HT-29 (cell line): ENCODE measurements at places on chromosomes 13 and 19. TPM values are rescaled to one million over a fixed set of nuclear protein-coding genes. Genes with fewer than 3 reads are reported as not detected.
A peak's percentile ranks its signal among the peaks of the same experiment; 100 is the strongest.

DNA sequence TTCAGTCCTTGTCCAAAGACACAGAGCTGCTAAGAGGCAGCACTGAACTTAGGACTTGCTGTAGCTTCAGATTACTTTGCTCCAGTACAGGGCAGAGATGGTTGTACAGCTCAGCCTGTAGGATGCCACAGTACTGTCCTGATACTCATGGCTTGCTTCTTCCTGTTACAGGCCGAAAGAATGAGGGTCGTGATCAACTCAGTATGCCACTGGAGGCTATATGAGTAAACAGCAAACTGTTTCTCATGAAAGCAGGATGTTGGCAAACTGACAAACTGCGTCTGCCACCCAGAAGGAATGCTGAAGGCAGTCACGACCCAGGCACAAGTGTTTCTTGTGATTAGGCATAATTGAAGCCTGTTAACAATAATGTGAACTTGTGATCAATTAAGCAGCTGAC lies 2.8 kb downstream of the ZNF749 start:
- no peak for DNase-seq

GRCh38 chr19:42683917-42684513 lies 56.3 kb downstream of the PSG3 start:
- peak; percentile 72 for DNase-seq

GRCh38 chr19:18456974-18457373 lies 19.0 kb upstream of the ISYNA1 start:
- DNase-seq: no peak

FGF22 gene
- 0.05 and 0.36 TPM in 2 replicates for total RNA-seq

FLT3LG gene
- 1.6 and 2.1 TPM in 2 replicates for total RNA-seq

DNA sequence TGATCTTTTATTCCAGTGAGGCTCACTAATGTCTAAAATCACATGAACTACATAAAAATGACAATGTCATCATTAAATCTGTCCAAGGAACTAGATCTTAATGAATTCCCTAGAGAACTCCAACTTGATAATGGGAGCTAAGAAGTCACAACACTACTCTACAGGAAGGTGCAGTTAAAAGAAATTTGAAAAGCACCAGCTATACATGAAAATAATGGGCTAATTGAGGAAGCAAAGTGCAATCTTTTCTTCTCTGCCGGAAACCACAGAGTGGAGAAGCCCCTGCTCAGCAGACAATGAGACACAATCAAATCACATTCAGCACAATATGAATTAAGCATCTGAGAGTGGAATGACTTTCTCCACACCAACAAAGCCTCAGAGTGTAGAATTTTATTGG lies 261.7 kb downstream of the LHFPL6 start:
- DNase-seq: no peak

GRCh38 chr13:30868799-30869470 lies 37.1 kb upstream of the MEDAG start:
- peak; percentile 49 for DNase-seq

GRCh38 chr19:18408053-18408476 lies 10.6 kb upstream of the LRRC25 start:
- peak; percentile 59 for DNase-seq

ZNF805 gene
- 9.3 and 13.5 TPM in 2 replicates for total RNA-seq

DNA sequence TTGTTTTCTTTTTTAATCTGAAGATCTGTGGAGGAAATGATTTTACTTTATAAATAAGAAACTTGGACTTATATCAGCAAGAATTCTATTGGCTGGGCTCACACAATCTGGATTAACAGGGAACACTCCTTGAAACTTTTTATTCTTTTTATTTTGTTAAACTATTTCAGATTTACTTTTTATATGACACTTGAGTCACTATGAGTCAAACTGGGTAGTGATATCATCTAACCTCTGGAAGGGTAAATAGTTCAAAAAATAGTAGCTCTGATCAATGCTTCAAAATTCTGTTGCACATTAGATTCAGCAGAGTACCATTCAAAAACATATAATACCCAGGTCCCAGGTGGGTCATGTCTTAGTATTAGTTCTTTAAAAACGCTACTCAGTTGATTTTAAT lies 55.1 kb upstream of the NBEA start:
- DNase-seq: no peak

GRCh38 chr19:8575467-8575997 lies 1.7 kb downstream of the MYO1F start:
- DNase-seq: no peak

ITPKC gene
- total RNA-seq: 52.2 and 58.5 TPM in 2 replicates

DNA sequence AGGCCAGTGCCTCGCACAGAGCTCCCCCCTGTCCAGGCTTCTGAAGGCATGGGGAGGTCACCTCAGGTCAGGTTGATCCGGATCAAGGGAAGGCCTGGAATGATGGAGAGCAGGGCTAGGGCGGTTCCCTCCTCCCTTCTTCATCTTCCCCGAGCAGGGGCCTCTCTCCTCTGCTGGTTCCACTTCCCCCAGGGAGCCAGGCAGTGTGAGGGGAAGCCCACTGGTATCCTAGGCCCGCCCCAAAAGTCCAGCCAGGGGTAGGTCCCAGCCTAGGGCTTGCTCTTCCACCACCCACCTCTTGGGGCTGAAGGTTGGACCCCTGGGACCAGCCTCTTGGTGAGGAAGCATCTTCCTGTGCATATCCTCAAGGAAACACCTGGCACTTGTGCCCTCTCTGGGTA lies 16.4 kb upstream of the PRR19 start:
- no peak for DNase-seq

GRCh38 chr19:1860042-1860775 lies 3.2 kb downstream of the KLF16 start:
- peak; percentile 79 for DNase-seq

GRCh38 chr13:90455067-90455466 lies 892.4 kb upstream of the MIR17HG start:
- DNase-seq: no peak

USHBP1 gene
- total RNA-seq: 0.08 TPM in 1 of 2 replicates, not detected in the other

DNA sequence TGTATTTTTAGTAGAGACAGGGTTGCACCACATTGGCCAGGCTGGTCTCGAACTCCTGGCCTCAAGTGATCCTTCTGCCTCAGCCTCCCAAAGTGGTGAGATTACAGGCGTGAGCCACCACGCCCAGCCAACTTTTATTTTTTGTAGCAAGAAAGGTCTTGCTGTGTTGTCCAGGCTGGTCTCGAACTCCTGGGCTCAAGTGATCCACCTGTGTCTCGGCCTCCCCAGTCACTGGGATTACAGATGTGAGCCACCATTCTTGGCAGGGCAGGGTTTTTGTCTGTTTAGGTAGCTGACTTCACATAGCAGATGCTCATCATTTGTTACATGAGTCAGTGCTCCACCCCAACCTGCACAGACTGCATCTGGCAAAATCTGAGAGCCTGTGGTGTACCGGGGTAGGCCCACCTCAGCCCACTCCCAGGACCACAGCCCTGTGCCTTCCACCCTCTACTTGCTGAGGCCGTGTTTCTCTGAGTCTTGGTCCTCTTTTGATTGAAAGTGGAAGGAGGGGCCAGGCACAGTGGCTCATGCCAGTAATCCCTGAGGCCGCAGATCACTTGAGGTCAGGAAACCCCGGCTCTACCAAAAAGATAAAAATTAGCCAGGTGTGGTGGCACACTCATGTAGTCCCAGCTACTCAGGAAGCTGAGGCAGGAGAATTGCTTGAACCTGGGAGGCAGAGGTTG lies 4.2 kb upstream of the TNPO2 start:
- no peak for DNase-seq

- no peak for DNase-seq
These were observed 532.7 kb upstream of the SPRY2 start for GRCh38 chr13:80873589-80873988.

- DNase-seq: no peak
These were observed 5.1 kb upstream of the GPR18 start for GRCh38 chr13:99263126-99263785.

WDR18 gene
- 172 and 186 TPM in 2 replicates for total RNA-seq

NLRP4 gene
- total RNA-seq: not detected in 2 replicates

GRCh38 chr13:98273824-98274742 lies 97.0 kb upstream of the RNF113B start:
- no peak for DNase-seq

SPACA6 gene
- total RNA-seq: 13.6 and 17.8 TPM in 2 replicates

DNA sequence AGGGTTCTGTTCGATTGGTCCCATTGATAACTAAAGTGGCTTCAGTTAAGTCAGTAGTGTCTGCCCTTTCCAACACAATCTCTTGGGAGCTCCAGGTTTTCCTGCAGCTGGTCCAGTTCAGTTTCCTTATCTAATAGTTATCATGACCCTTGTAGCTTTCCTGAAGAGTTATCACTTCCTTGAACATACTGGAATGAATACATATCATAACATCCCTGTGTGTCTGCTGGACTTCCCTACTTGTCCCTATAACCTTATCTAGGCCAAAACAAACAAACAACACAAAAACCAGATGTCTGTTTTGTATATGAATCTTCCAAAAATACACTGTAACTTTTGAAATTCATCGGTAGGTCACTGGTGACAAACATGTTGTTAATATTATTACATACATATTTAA lies 167.6 kb downstream of the DCT start:
- no peak for DNase-seq

MADCAM1 gene
- total RNA-seq: 0.31 TPM in 1 of 2 replicates, not detected in the other

ADAT3 gene
- 3.2 and 6.9 TPM in 2 replicates for total RNA-seq

- no peak for DNase-seq
These were observed 40.5 kb upstream of the KCTD15 start for GRCh38 chr19:33756177-33756576.
